ENCODE measurements at places on chromosomes 2 and 18.

DNA sequence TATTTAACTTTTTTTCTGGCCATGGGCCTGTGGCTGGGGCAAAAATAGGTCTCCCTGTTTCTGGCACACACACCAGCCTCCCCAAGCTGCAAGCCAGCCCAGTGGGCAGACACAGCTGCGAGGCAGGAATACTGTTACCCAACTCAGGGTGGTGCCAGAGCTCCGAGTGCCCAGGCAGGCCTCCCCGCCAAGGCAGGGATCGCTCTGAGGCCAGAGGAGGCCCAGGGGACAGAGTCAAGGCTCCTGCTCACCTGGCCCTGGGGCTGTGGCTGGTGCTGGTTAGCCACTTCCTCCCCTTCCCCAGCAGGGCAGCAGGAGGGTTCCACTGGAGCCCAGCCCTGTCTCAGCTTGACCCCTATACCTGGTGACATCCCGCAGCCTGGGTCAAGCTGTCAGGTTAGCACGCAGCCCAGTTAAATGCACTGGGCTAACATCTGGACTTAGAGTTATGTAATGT, 67.1 kb upstream of the EPAS1 start:
- peaks cover 18% of the 10 kb centered on the region for H3K4me1 ChIP-seq
- no peaks in the 10 kb centered on the region for H3K36me3 ChIP-seq
- no peak overlapping the region for H3K4me3 ChIP-seq
- DNase-seq = peak; percentile 97
- H3K27ac ChIP-seq = no peak overlapping the region

DNA sequence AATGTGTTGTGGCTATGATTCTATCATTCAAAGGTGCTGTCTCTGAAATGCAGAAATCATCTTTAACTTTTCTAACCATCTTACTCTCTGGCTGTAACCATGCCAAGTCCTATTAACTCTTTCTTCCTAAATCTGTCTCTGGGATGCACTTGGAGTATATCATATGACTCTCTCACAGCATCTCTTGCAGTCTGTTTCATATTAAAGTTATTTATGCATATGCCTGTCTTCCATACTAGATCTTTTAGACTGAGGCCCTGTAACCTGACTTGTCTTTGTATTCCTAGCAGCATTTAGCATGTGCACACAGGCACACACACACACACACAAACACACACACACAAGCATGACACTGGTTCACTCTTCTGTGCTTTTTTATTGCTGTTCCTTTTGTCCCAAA, 320.6 kb downstream of the ETAA1 start:
- no peaks in the 10 kb centered on the region for H3K4me1 ChIP-seq
- no peaks in the 10 kb centered on the region for H3K27me3 ChIP-seq
- no peak overlapping the region for H3K4me3 ChIP-seq

DNA sequence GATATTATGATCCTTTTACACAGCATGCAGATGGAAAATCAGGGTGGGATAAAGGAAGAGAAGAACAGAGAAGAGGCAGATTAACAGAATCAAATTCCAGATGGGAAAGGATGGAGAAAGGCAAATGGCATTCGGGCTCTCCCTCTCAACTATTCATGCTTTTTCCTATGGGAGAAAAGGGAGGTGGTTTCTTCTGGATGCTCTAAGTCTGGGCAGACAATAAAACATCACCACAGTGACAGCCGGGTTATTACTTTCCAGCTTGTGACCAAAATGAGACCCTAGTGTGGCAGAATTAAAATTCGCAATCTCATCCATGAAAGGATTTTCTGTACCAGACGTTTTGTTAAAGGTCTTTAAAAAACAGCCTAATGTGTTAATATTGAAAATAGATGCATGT, 440.7 kb downstream of the RND3 start:
- no peaks in the 10 kb centered on the region for H3K36me3 ChIP-seq
- no peak for DNase-seq
- peak overlapping the region; percentile 0 for H3K27ac ChIP-seq
- no peaks in the 10 kb centered on the region for H3K27me3 ChIP-seq
- H3K4me3 ChIP-seq = no peak overlapping the region
- peaks cover 3% of the 10 kb centered on the region for H3K4me1 ChIP-seq

DNA sequence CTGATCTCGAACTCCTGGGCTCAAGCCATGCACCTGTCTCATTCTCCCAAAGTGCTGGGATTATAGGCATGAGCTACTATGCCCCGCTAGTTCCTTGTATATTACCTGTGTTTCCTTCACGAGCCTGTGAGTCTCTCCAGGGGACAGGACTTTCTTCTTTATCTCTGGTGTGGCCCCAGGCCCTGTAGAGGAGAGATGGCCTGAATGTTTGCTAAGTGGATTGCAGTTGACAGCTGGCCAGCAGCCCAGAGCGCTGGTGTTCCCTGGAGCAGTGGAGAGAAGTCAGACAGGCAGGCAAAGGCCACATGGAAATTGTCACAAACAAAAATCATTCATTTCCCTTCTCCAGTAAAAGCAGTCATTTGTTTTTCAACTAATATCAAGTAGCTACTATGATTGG, 17.9 kb downstream of the LPIN1 start:
- H3K27me3 ChIP-seq = no peaks in the 10 kb centered on the region
- H3K27ac ChIP-seq = no peak overlapping the region
- H3K4me3 ChIP-seq = no peak overlapping the region
- peaks cover 8% of the 10 kb centered on the region for H3K36me3 ChIP-seq

DNA sequence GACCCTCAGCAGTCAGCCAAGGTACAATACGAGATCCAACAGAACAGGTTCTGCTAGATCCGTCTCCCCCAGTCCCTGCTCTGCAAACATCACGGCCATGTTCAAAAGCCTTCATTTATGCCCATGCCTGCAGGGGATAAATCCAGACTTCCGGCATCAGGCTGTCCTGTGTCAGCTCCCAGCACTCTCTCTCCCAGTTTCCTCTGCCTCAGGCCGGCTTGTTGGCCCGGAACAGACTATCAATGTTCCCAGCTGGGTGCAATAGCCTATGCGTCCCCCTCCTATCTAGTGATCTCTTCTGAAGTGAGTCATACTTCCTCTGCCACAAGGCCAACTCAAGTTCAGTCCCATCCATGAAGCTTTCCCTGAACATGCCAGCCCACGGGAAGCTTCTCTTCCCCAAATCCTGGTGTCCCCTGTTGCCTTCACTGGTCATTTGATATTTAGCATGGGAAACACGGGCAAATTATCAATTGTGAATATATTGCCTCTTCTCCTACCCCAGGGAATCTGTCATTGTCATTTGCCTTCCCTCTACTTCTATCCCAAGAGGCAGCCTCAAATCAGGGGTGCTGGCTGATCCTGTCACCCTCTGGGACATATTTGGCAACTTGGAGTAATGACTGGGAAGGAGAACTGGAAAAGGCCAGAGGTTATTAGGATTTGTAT, 51.1 kb downstream of the CAPN13 start:
- H3K36me3 ChIP-seq = no peaks in the 10 kb centered on the region
- H3K4me3 ChIP-seq = no peak overlapping the region
- no peak overlapping the region for H3K27ac ChIP-seq
- H3K27me3 ChIP-seq = no peaks in the 10 kb centered on the region
- H3K4me1 ChIP-seq = peaks cover 10% of the 10 kb centered on the region

DNA sequence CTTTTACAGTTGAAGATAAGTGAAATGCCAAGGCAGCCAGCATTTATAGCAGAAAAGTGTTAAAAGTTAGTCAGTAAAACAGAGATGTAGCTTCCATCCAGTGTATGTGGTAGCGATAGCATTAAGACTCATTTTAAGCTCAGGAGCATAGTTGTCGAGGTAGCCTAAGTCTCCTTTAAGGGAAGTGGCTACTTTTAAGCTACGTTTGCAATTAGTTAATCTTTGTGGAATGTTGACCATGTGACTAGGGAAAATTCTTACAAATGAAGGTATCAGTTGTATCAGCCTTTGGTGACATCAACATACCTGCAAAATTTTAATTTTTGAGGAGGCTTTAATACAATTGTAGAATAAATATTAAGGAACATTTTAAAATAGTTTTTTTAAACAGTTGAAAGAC, 61.9 kb downstream of the LHCGR start:
- peak overlapping the region; percentile 89 for H3K27ac ChIP-seq
- H3K4me1 ChIP-seq = peaks cover 7% of the 10 kb centered on the region
- DNase-seq = peak; percentile 14
- no peaks in the 10 kb centered on the region for H3K36me3 ChIP-seq

DNA sequence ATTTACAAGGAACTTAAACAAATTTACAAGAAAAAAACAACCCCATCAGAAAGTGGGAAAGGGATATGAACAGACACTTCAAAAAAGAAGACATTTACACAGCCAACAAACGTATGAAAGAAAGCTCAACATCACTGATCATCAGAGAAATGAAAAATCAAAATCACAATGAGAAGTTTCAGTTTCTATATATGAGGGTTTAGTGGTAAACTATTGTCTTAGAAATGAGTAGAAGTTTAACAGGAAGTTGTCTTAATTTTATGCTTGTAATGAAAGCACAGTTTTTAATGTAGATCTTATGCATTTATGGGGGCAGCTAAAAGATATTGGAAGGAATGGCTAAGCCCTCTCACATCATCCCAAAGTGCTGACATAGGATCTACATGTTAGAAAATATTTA, 325.4 kb downstream of the ERBB4 start:
- no peaks in the 10 kb centered on the region for H3K27me3 ChIP-seq
- no peaks in the 10 kb centered on the region for H3K4me1 ChIP-seq
- H3K4me3 ChIP-seq = no peak overlapping the region
- no peaks in the 10 kb centered on the region for H3K36me3 ChIP-seq

DNA sequence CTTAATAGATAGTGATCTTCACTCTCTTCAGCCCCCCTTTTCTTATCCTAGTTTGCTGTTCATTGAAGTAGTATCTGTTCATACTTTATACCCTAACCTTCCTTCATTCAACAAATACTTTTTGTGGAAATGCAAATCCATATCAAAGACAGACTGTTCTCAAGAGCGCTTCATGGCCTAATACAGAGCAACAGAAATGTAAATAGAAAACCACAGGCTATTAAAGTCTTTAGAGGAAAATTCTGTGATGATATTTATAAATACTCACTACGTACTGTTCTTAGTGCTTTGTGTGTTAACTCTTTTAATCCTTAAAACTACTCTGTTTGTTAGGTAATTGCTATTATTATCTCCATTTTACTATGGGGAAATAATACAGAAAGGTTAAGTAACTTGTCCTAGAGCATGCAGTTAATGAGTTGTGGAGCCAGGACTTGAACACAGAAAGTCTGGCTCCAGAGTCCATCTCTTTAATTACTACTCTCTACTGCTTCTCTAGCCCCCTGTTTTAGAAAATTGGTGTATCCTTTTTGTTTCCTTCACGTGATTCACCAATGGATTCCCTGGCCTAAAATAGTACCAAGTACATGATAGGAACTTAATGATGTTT, 2.9 kb downstream of the MDH1 start:
- H3K27me3 ChIP-seq = peaks cover 2% of the 10 kb centered on the region
- peaks cover 3% of the 10 kb centered on the region for H3K36me3 ChIP-seq
- no peaks in the 10 kb centered on the region for H3K4me1 ChIP-seq

- no peaks in the 10 kb centered on the region for H3K4me1 ChIP-seq
- DNase-seq = peak; percentile 100
- H3K36me3 ChIP-seq = no peaks in the 10 kb centered on the region
- H3K27ac ChIP-seq = no peak overlapping the region
- H3K4me3 ChIP-seq = peak overlapping the region; percentile 27
Observed at GRCh38 chr2:148607566-148607965, 37.0 kb upstream of the EPC2 start.

GRCh38 chr2:43155851-43156411, 70.5 kb downstream of the ZFP36L2 start:
- no peak for DNase-seq
- no peaks in the 10 kb centered on the region for H3K4me1 ChIP-seq
- H3K27me3 ChIP-seq = no peaks in the 10 kb centered on the region
- no peaks in the 10 kb centered on the region for H3K36me3 ChIP-seq

DNA sequence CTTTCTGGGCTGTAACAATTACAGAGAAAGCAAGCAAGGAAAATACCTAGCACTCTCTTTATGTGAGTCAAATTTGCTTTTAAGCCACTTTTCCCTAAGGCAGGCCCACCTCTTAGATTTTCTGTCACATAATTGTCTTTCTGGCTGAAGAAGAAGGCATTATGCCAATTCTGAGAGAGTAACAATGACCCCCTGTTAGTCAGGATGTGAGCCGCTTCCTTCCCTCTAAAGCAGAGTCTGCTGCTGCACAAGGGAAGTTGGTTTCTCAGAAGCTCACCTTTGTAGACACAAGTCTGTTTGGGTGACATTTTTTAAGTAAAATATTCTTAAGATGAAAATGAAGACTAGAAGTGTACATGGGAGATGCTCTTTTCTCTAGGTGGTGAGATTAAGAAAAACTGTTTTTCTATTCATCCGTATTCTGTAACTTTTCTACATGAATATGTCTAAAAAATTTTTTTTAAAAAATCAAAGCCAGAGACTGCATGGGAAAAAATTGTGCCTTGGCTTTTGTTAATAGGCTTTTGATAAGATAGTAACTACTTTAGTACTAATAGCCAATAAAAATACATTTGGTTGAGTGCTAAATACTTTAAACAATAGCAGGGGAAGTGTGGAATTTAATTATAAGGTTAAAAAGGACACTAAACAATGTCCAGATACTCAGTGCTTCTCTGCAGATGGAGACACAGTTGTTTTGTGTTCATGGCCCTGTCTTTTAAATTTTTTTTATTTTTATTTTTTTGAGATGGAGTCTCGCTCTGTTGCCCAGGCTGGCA, 33.4 kb upstream of the VPS54 start:
- no peak for DNase-seq
- no peak overlapping the region for H3K4me3 ChIP-seq
- peaks cover 5% of the 10 kb centered on the region for H3K4me1 ChIP-seq
- H3K27me3 ChIP-seq = no peaks in the 10 kb centered on the region

- no peaks in the 10 kb centered on the region for H3K36me3 ChIP-seq
- DNase-seq = no peak
- no peak overlapping the region for H3K27ac ChIP-seq
- no peak overlapping the region for H3K4me3 ChIP-seq
Observed at GRCh38 chr18:70469916-70470315, 181.1 kb downstream of the SOCS6 start.

DNA sequence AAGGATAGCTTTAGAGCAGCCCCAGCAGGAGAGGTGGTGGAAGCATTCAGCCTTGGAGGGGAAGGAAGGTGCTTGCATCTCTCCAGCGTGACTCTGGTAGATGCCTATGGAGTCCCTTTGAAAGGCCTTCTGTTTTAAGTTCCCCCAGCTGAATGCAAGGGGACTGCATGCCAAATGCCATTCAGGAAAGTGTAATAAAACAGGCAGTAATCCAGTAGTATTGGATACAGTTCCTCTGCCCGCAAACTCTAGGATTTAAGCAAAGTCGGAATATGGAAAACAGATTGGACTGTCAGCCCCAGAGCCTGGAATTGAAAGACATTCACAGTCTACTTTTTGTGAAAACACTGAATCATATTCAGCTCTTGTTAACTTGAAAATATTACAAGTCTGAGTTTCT, 125.2 kb upstream of the GAREM1 start:
- DNase-seq = no peak
- no peak overlapping the region for H3K4me3 ChIP-seq
- no peaks in the 10 kb centered on the region for H3K27me3 ChIP-seq
- no peaks in the 10 kb centered on the region for H3K4me1 ChIP-seq

GRCh38 chr18:49704334-49704733, 109.0 kb downstream of the ACAA2 start:
- no peak for DNase-seq
- no peaks in the 10 kb centered on the region for H3K36me3 ChIP-seq

GRCh38 chr2:39007875-39008504, 112.9 kb downstream of the SOS1 start:
- no peak overlapping the region for H3K27ac ChIP-seq
- H3K27me3 ChIP-seq = no peaks in the 10 kb centered on the region
- no peak overlapping the region for H3K4me3 ChIP-seq
- H3K36me3 ChIP-seq = peaks cover 7% of the 10 kb centered on the region
- H3K4me1 ChIP-seq = no peaks in the 10 kb centered on the region
